ENCODE measurements at places on chromosomes 1 and 21. TPM values are rescaled to one million over a fixed set of nuclear protein-coding genes. Genes with fewer than 3 reads are reported as not detected.

The ASCL5 gene
- total RNA-seq, result not detected

The SV2A gene
- total RNA-seq, result 14.4 TPM

The SLC44A5 gene
- total RNA-seq, result 0.98 TPM

The MPL gene
- total RNA-seq, result not detected

The SGIP1 gene
- total RNA-seq, result 0.08 TPM

DNA sequence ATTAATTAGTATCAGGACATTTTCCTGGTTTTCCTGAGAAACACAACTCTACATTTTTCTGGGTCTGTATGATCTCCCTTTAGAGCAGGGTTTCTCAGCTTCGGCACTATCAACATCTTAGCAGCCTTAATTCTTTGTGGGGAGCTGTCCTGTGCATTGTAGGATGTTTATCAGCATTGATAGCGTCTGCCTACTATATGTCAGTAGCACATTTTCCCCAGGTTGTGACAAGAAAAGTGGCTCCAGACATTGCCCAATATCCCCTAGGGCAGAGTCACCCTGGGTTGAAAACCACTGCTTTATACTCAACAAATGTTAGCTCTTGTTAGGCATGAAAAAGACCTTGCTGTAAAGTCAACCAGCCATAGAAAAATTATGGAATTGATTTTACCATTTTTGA, 195.1 kb upstream of the FMN2 start:
- no peak for DNase-seq
- H3K4me3 ChIP-seq, result no peak overlapping the region
- no peak overlapping the region for H3K27ac ChIP-seq
- H3K27me3 ChIP-seq, result peaks cover 6% of the 10 kb centered on the region
- H3K36me3 ChIP-seq, result no peaks in the 10 kb centered on the region

GRCh38 chr1:204409123-204409522, 2.5 kb downstream of the PPP1R15B start:
- no peak for DNase-seq
- H3K27me3 ChIP-seq, result no peaks in the 10 kb centered on the region
- H3K27ac ChIP-seq, result peak overlapping the region; percentile 98
- H3K36me3 ChIP-seq, result peaks cover 66% of the 10 kb centered on the region
- H3K4me3 ChIP-seq, result peak overlapping the region; percentile 98
- peaks cover 32% of the 10 kb centered on the region for H3K4me1 ChIP-seq

DNA sequence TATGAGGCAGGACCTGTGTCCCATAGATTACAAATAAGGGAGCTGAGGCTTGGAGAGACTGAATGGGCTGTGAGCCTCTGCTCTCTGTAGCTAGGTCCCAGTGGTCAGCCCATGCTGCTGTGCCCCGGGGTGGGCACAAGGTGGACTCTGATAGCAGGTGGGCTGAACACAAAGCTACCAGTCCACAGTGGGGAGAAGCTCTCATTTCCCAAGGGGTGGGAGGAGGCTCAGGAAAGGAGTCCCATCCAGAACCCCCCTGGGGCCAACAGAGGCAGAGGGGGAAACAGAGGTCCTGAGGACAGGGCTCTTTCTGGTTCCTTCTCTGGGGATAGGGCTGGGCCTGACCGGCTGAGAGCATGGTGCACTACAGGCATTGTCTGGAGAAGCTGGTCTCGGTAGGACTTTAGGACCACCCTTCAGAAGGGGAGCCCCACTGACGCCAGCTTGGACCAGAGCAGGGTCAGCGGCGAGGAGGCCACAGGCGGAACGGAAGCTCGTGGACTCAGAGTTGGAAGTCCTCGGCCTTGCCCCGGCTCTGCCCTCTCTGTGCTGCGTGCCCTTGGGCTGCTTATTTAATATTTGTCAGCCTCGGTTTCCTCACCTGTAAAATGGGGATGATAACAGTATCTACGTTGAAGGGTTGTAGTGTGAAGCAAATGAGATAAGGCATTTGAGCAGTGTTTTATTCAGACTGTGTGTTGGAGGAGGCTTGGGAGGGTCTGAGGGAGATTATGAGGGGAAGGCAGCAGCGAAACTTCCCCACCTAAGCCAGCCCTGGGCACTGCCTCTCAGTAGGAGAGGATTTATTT, 26.6 kb downstream of the SDE2 start:
- H3K27ac ChIP-seq, result no peak overlapping the region
- DNase-seq, result no peak
- H3K4me3 ChIP-seq, result no peak overlapping the region
- no peaks in the 10 kb centered on the region for H3K36me3 ChIP-seq
- peaks cover 4% of the 10 kb centered on the region for H3K4me1 ChIP-seq

DNA sequence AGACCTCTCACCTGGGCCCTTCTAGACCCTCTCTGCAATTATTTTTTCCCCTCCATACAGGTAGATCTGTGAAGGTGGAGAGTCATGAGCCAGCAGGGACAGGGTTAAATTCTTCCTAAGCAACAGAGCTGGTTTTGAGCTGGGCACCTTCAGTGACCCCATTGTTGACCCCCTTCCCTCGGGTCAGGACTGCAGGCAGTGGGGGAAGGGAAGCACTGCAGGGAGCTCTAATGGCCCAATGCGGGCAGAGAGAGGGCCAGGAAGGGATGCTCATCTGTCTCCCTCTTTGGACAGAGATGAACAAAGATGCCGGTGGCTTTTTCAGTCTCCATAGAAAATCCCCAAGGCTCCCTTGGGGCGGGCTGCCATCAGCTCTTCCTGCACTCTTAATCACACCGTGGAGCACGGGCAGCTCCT, 21.4 kb downstream of the SOX13 start:
- H3K4me1 ChIP-seq, result peaks cover 3% of the 10 kb centered on the region
- H3K27ac ChIP-seq, result no peak overlapping the region
- H3K4me3 ChIP-seq, result no peak overlapping the region
- DNase-seq, result no peak

DNA sequence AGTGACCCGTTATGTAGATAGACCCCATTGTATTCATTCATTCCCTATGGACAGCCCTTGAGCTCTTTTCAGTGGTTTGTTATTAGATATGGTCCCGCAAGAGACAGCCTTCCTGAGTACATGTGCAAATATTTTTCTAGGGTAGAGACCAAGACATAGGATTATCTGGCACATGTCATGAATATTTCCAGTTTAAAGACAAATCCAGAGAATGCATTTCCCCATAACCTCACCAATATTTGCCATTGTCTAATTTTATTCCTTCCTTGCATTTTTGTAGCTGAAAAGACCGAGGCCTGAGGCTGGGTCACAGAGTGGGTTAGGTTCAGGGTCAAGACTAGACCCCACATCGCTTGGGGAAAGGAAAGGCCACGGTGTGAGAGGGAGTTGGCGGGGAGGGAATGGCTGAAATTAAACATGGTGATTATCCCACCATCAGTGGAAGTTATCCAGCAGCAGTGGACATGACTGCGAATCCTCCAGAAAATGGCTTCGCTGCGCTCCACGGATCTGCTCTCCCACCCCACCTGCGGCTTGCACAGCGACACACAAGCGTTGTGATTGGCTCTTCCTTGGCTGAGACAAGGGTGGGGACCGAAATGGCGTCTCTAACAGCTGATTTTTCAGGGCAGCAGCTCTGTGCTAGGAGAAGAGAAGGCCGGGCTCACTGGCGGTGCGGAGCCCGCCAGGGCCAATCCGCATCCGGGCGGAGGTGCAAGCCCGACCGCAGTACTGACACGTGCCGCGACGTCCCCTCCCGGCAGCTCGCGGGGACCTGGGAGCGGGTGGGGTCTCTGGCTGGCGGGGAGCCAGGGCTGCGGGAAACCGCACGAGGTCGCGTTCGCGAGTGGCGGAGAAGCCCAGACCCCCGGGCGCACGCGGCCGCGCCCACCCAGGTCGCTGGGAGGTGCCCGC, 16.1 kb upstream of the STMN1 start:
- H3K4me3 ChIP-seq, result peak overlapping the region; percentile 62
- DNase-seq, result peak; percentile 62
- no peaks in the 10 kb centered on the region for H3K36me3 ChIP-seq
- peaks cover 41% of the 10 kb centered on the region for H3K27me3 ChIP-seq
- H3K27ac ChIP-seq, result no peak overlapping the region

GRCh38 chr1:226609836-226610455, 61.4 kb downstream of the STUM start:
- H3K36me3 ChIP-seq, result no peaks in the 10 kb centered on the region
- H3K4me1 ChIP-seq, result no peaks in the 10 kb centered on the region
- no peak overlapping the region for H3K4me3 ChIP-seq
- no peak for DNase-seq
- peaks cover 5% of the 10 kb centered on the region for H3K27me3 ChIP-seq
